Tibial nerve (tissue), 4 donors: ENCODE measurements at places on chromosomes 4 and X. TPM values are rescaled to one million over a fixed set of nuclear protein-coding genes. Genes with fewer than 3 reads are reported as not detected.

- DNase-seq: no peak
- no peak overlapping the region for H3K27ac ChIP-seq
- no peaks in the 10 kb centered on the region for H3K27me3 ChIP-seq
Observed at GRCh38 chr4:82913305-82913704, 12.8 kb downstream of the THAP9 start.

TDO2 gene
- total RNA-seq: not detected

- no peaks in the 10 kb centered on the region for H3K27me3 ChIP-seq
- no peaks in the 10 kb centered on the region for H3K4me1 ChIP-seq
- H3K36me3 ChIP-seq: no peaks in the 10 kb centered on the region
- no peak overlapping the region for H3K4me3 ChIP-seq
Observed at GRCh38 chr4:138115053-138115452, 127.1 kb downstream of the SLC7A11 start.

GRCh38 chr4:84916227-84916626, 50.3 kb downstream of the WDFY3 start:
- peaks cover 6% of the 10 kb centered on the region for H3K4me1 ChIP-seq
- H3K27ac ChIP-seq: no peak overlapping the region
- H3K36me3 ChIP-seq: no peaks in the 10 kb centered on the region

DNA sequence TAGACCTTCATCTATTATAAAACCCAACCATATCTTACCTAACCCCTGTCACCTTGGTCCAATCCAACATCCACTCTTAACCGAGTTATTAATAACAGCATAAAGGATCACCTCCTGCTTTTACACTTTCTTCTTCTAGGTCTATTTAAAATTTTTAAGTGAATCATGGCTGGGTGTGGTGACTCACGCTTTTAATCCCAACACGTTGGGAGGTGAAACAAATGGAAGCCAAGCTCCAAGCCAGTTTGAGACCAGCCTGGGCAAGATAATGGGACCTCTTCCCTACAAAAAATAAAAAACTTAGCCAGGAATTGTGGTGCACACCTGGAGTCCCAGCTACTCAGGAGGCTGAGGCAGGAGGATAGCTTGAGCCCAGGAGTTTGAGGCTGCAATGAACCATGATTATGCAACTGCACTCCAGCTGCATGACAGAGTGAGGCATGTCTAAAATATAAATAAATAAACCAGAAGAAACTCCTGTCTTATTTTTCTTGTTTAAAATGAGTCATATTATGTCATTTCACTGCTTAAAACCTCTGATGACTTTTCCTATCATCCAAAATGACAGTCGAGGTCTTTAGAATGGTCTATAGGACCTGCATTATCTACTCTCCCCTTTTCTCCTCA, 188.4 kb downstream of the GASK1B start:
- no peaks in the 10 kb centered on the region for H3K36me3 ChIP-seq
- no peak overlapping the region for H3K4me3 ChIP-seq
- H3K27me3 ChIP-seq: no peaks in the 10 kb centered on the region
- DNase-seq: no peak
- H3K27ac ChIP-seq: no peak overlapping the region
- no peaks in the 10 kb centered on the region for H3K4me1 ChIP-seq

GRCh38 chr4:105196523-105197145, 50.0 kb downstream of the TET2 start:
- no peak for DNase-seq
- H3K4me3 ChIP-seq: no peak overlapping the region
- H3K36me3 ChIP-seq: no peaks in the 10 kb centered on the region
- peaks cover 8% of the 10 kb centered on the region for H3K4me1 ChIP-seq

GRCh38 chrX:136168929-136169735, 21.8 kb downstream of the FHL1 start:
- H3K36me3 ChIP-seq: no peaks in the 10 kb centered on the region
- H3K27me3 ChIP-seq: no peaks in the 10 kb centered on the region
- H3K27ac ChIP-seq: peak overlapping the region; percentile 81
- no peak for DNase-seq

GRCh38 chr4:113636438-113636818, 125.1 kb downstream of the CAMK2D start:
- no peaks in the 10 kb centered on the region for H3K36me3 ChIP-seq
- no peak overlapping the region for H3K27ac ChIP-seq
- H3K27me3 ChIP-seq: no peaks in the 10 kb centered on the region
- H3K4me1 ChIP-seq: no peaks in the 10 kb centered on the region
- DNase-seq: no peak
- H3K4me3 ChIP-seq: no peak overlapping the region

- no peaks in the 10 kb centered on the region for H3K36me3 ChIP-seq
- H3K4me3 ChIP-seq: no peak overlapping the region
- no peak overlapping the region for H3K27ac ChIP-seq
- no peak for DNase-seq
- no peaks in the 10 kb centered on the region for H3K27me3 ChIP-seq
Observed at GRCh38 chr4:38568768-38569167, 95.2 kb upstream of the KLF3 start.
